ENCODE measurements at places on chromosomes 2 and 18.

GRCh38 chr18:51135795-51136194 lies 61.7 kb downstream of the MEX3C start:
- DNase-seq: no peak

DNA sequence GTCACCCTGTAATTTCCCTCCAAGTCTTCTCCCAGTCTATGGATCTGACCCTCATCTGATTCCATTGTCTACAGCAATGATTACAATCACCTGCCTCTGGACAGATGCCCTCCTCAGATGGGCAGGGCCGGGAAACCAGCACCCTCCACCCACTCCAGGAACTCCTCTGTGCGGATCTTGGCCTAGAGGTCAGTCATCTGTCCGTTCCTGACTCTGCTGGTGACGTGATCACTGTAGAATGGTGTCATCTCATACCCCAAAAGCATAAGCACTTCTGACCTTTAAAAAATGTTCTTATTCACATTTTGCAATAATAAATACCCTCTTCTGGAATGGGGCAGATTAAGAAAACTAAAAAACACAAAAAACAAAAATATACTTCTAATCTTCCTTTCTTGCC lies 29.5 kb upstream of the BZW1 start:
- no peak for DNase-seq

DNA sequence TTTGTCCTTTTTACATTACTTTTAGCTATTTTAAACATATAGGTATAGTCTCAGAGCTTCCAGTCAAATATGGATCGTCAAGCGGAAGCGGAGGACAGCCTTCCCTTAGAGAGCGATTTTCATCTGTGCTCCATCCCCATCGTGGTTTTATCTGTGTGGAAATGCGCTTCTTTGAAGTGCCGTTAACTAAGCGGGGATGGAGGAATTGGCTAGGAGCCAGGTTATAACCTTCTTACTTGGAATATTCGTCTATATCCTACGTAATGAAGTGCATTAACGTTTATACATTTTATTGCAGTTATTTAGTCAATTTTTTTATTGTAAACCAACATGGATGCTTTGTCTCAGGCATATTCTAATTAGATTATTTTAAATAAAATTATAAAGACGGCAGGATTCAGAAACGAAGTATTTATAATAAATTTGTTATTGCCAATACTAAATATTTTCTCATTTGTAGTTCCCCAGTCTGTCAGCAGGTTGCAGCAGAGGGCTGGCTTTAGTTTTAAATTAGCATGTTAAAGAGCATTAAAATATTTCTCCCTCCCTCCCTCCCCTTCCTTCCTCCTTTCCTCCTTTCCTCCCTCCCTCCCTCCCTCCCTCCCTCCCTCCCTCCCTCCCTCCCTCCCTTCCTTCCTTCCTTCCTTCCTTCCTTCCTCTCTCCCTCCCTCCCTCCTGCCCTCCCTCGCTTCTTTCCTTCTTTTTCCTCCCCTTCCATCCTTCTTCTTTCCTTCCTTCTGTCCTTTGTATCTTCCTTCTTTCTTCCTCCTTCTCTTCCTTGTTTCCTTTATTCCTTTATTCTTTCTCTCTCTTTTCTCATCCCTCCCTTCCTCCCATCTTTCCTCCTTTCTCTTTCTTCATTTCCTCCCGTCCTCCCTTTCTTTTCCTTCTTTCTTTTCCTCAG lies 80.6 kb upstream of the DOCK10 start:
- DNase-seq: peak; percentile 14

DNA sequence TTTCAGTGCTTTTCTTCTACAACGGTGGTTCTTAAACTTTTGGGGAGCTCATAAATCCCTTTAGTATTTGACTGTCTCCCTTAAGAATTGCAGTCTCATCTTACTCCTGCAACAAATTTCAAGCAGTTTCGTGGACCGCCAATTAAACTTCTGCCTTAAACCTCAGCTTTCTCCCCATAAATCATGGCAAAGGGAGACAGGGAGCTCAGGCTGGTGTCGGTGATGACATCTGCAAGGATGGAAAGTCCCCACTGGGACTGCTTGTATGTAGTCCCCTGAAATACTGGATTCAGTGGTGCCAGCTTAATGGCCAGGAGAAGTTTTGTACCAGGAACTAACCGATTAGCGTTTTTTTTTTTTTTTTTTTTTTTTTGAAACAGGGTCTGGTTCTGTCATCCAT lies 148.7 kb upstream of the ITGA6 start:
- no peak for DNase-seq

- no peak for DNase-seq
Measured at GRCh38 chr2:63424329-63425078, 163.8 kb downstream of the WDPCP start.

- DNase-seq: peak; percentile 14
Measured at GRCh38 chr2:170770008-170770605, at the start of gene ERICH2. TSS of gene ERICH2 (plus strand) at chr2:170770378. CDS start at chr2:170770682, 304 bp downstream.

- no peak for DNase-seq
Measured at GRCh38 chr18:31101183-31102024, 817 bp downstream of the DSC2 start.

- DNase-seq: no peak
Measured at GRCh38 chr2:23587341-23587880, 202.4 kb downstream of the KLHL29 start.

DNA sequence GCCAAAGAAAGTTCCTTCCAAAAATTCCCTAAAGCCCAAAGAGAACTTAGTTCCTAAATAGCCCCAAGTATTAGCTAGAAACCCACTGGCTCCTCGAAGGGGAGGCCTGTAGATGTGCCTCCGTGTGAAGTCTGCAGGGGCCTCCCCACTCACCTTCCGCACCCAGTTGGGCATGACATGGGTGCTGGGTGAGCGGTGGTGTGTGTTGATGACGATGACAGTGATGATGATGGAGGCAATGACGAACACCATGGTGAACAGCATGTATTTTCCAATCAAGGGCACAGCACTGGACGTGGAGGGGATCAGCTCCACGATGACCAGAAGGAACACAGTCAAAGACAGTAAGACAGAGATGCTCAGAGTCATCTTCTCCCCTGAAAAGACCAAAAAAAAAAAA lies 14.5 kb downstream of the CHRNA1 start:
- no peak for DNase-seq
